CD4-positive, alpha-beta T cell treated with Interleukin-15 for 1 hour (primary cell): ENCODE measurements at places on chromosomes 5 and 9.

DNA sequence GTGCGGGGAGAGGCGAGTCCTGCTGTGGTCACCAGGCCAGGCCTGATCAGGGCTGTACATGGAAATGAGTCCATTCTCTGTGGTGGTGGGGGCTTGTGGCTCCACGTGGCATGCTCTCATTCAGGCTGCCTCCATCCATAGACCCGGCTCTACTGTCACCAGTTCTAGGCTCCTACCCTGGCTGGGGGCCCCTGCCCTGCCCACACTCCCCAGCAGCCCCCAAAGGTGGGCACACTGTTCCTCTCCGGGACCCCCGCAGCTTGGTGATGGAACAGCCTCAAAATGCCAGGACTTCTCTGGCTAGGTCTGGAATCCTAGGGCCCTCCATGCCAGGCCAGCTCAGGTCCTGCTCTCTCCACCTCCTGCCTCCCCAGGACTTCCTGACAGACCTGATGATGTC, 111.7 kb downstream of the DAB2IP start:
- DNase-seq = no peak

DNA sequence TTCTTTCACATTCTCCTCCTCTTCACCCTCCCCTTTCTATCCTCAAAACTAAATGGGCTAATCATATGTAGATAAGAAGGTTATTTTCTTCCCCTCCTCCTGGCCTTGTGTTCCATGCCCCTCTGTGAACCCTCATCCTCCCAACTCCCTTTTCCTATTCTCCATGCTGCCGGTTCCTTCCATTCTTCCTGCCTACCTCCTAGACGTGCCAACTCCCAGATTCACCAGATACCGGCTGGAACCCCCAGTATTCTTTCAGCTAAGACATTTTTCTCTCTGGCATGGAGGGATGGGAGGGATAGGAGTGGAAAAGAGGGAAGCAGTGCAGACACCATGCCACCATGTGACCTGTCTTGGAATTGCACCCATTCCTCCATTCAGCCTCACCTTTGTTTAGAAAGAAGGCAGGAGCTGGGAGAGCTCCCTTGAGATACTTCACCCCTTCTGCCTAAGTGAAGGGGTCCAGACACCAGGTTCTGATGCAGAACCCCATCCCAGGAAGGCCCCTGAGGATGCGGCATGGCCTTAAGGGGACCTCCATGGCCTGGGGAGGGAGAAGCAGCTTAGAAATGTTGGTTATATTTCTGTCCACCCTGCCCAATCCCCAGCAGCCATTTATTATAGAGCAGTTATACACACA, 4.8 kb downstream of the DNAJB5 start:
- DNase-seq = no peak

DNA sequence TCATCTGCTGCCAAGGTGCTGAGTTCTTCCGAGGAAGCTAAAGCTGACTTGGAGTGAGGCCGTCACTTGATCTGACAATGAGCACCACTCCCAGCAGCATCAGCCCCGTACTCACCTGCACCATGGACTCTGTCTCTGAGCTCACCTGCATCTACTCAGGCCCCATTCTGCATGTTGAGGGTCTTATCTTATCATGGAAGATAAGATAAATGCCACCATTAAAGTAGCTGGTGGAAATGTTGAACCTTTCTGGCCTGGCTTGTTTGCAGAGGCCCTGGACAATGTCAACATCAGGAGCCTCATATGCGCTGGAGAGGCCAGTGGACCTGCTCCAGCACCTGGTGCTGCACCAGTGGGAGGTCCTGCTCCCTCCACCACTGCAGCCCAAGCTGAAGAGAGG, 35.0 kb upstream of the HMGCS1 start:
- no peak for DNase-seq

DNA sequence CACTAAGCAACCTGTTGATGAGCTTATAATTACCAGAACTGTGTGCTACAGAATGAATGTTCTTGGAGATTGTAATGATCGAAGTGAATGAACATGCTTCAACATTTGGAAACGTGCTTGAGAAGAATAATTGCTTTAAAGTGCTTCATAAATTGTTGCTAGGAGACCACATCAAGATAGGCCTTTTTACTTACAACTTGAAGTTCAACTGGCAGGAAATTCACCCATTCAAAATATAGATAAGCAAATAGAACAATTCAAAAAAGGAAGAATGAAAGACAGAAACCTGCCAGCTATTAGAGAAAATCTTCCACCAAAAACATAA, 38.0 kb upstream of the SLC44A1 start:
- no peak for DNase-seq

GRCh38 chr5:159359408-159359807, 29.1 kb upstream of the IL12B start:
- no peak for DNase-seq

GRCh38 chr5:155089643-155090042, 76.1 kb downstream of the KIF4B start:
- DNase-seq = no peak

GRCh38 chr5:56075361-56075760, 80.6 kb upstream of the IL6ST start:
- DNase-seq = no peak
